H54 (cell line): ENCODE measurements at places on chromosomes 3 and 15.

- no peak for DNase-seq
Measured at GRCh38 chr3:20038699-20039465, 1.4 kb upstream of the KAT2B start.

DNA sequence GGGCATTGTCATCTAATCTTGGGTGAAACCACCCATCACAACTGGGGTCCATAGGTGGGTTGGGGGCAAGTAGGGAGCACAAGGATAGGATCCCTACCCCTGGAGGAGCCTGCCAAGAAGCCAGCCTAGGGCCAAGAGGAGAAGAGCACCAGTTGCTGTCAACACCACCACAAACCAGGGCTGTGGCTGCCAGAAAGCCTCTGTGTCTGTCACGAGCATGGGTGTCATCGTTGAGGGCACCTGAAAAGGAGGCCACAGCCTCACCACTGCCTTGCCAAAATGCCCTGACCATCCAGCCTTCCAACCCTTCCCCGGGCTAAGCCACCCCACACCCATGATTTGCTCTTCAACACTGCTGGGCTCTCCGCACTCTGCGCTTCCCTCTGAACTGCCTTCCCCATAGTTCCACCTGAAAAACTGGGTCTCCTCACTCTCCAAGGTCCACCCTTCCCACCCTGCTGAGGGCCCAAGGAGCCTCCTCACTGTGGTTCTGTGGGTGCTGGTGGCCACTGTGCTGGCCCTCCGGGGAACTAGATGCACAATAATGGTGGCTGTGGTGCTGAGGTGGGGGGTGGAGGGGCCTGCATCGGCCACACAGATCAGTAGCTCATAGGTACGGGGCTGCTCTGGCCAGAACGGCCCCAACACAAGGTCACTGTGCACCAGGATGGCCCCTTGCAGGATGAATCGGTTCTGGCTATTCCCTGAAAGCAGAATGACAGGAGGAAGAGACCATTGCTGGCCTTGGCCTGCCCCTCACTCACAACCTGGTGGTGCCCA, 6.2 kb upstream of the IP6K1 start:
- no peak for DNase-seq

DNA sequence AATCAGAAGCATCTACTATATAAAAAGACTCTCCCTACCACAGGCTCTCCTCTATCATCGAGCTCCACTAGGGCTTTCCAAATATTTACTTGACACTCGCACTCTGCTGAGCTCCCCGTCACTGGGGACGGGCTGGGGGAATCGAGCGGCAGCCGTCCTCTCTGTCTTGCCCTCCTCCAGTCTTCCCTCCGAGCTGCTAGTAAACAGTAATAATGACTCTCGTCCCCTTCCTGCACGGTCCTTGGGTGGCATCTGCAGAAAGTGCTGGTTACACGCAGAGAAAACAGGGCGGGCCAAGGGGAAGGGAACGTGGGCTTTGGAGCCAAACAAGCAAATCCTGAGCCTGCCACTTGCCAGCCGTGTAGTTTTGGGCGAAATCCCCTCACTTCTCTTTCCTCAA, 96.6 kb downstream of the LRIG1 start:
- DNase-seq, result no peak

- DNase-seq, result no peak
Measured at GRCh38 chr3:42014921-42015533, 53.1 kb upstream of the ULK4 start.

DNA sequence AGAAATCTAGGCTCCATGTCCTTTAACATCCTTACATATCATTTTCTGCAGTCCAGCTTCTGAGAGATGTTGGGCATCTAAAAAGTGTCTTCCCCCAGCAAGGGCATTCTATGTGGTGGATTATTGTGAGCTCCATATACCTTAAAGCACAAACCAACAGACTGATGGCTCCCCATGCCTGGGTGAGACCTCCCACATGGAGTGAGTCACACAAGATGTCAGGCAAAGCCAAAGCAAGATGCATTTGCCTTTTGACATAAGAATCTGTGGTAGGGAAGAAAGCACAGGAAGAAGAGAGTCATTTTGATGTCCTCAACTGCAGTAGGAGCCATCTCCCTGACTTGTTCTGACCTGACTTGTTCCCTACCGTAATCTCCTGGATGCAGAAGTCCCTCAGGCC, 238.7 kb upstream of the EIF1B start:
- no peak for DNase-seq

DNA sequence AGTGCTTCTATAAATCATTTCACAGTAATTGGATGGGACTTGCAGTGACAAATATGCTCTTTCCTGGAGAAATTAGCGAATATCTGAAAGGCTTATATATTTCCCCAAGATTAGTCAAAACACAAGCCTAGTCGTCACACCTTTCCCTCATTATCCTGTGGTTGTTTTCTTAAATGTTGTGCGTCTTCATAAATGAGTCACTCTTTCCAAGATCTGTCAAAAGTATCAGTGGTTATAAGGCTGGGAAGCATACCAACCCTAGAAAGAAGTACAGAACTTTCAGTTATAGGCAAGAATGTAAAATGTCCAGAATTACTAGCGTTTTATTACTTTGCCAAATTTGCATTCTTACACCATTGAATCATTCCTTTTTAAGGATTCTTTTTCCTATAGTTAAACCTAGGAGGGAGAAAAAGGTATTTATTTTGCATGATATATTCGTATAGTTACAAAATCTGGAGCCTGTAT, 33.6 kb downstream of the TMEM212 start:
- no peak for DNase-seq

- DNase-seq, result no peak
Measured at GRCh38 chr15:101390060-101390459, 95.0 kb upstream of the SNRPA1 start.

DNA sequence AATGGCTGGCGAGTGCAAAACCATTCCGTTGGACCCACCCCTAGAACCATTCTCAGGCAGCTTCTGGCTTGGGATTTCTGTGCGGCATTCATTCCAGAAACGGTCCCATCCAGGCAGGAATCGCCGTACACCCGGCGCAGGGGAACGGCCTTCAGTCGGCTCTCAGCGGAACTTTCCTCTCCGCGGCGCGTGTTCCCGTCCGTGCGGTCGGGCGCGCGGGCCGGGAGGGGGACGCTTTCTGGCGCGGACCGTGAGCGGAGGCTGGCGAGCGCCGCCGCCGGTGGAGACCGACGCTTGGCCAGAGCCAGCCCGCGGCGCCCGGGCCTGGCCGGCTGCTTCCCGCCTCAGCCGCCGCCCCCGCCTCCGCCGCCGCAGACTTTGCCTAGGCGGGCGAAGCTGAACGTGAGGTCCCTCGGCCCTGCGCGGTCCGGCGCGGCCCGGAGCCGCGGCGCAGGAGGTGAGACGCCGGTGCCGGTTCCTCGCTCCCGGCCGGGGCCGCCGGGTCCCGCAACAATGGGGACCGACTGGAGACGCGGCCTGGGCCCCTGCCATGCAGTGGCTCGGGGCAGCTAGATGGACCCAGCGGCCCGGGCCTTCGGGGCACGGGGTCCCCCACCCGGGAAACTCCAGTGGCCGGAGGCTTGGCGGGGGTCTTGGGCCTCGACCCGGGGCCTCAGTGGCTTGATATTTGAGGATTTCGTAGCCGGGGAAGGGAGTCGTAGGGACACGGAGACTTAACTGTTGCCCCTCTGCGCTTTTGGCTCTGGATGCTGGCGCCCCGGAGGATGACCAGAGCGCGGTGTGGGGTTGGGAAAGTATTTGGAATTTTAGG, at the start of gene RAD54L2:
RAD54L2 (plus strand) TSS at position 261 of the 832 bp plus-strand sequence. CDS start 51,702 bp downstream, outside the sequence.
- peak; percentile 72 for DNase-seq

- DNase-seq, result no peak
Measured at GRCh38 chr15:85443046-85443445, 62.6 kb downstream of the AKAP13 start.

DNA sequence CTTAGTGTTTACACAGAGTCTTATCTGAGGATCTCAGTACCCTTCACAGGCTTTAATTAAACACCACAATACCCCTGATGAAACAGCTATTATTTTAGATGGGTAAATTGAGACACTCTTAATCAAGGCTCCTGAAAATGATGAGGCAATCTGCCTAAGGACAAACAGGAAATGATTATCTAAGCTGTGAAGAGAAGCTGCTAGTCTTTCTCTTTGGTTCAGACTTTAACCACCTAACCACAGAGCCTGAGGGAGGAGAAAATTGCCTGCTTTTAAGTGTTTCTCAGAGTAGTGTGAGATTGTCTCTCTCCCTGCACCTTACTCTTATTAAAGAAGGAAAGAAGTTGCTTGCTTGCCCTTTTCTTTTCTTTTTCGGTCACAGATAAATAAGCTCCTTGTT, 364.3 kb upstream of the ADAMTS9 start:
- no peak for DNase-seq

GRCh38 chr3:46716461-46717441, 918 bp downstream of the PRSS50 start:
- no peak for DNase-seq

DNA sequence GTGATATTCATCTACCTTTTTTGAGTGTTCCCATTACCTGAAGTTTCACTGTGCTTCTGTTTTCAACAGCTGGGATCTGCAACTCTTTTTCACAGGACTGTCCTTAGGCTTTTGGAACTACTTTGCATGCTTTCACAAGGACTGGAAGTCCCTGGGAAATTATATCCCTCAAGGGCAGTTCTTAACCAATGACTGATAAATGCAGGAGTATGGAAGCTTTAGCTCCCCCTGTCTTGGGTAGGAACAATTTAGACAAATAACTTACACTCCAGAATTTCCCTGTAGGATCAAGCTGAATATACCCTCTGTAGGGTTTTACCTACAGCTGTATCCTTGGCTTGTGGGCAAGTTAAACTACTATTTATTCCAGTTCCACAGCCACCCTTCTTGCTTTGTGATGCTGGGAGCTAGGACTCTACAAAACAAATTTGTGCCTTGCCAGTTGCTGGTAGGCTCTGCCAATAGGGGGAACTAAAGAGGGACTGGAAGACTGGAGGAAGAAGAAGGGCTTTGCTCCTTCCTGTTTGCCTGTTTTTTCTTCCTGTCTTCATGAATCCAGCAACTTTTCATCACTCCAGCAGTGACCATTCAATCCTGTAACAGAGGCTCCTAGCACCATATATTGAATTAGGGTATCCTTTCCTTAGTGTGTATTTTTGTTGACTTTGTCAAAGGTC, 6.8 kb upstream of the ZNF280D start:
- no peak for DNase-seq

- no peak for DNase-seq
Measured at GRCh38 chr3:17931131-17931530, 188.7 kb upstream of the TBC1D5 start.

DNA sequence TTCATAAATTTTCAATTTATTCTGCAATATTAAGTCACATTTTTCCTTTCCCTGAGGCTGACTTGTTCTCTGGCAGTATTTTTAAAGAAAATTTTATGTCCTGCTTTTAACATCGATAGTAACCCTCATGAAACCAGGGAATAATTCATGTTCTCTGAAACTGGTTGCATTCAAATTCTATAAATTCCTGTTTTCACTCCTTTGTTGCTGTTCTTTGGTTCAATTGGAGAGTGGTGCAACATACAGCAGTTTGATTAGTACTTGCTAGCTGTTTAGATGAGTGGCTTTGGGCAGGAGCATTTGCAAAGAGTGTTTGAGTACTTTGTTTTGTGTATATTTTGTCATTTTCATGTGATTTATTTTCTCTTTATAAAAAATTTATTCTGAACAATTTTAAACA, 19.2 kb downstream of the ZIC1 start:
- DNase-seq, result no peak

DNA sequence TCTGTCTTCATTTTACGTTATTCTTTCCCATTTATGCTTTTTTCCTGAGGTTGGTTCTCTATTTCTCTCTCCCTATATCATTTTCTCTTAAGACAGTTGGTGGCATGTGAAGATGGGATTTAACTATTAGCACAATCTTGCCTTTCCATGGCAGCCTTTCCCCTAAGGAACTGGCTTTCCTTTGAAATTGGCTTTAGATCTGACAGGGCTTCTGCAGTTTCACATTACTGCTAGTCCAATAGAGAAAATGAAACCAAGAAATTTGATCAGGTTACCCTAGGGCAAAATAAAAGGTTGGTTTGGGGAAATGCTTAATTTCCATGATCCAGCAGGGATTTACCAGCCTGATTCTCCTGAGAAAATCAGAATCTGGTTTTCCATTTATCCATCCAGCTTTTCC, 22.7 kb upstream of the CHL1 start:
- no peak for DNase-seq

- DNase-seq, result no peak
Measured at GRCh38 chr3:191321019-191321767, 8.0 kb upstream of the CCDC50 start.

DNA sequence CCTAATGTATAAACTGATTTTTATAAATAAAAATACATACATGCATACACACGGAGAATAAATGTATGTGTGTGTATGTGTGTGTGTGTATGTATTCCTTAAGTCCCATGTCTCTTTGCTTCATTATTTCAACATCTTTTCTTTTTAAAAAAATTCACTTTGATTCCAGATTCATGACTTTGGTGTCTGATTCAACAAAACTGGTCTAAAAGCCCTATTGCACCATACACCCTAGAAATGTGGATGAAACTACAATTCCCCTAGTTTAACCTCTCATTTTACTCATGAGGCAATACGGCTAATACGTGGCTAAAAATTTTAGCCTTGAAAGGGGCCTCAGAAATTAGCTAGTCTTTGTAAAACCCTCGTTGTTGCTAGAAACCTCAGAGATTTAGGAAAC, 228.1 kb downstream of the ADAMTS9 start:
- no peak for DNase-seq

GRCh38 chr3:40583691-40584090, 58.9 kb downstream of the ZNF621 start:
- DNase-seq, result no peak

DNA sequence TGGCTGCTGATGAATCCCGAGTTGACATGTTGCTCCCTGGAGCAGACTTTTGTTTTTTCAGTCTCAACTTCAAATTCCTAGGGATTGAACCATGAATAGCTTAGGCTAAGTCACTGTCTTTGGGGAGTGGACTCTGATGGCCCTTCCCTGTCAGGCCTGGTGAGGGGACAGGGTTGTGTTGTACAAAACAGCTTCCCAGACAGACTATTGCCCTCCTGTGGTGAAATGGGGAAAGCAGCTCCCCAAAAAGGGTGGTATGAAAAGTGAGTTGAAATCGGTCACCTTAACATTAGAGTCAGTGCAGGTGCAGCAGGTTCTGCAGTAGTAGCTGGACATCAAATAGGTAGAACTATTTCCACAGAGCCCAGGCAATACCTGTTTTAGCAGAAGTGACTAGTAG, 775.6 kb downstream of the ROBO2 start:
- no peak for DNase-seq

DNA sequence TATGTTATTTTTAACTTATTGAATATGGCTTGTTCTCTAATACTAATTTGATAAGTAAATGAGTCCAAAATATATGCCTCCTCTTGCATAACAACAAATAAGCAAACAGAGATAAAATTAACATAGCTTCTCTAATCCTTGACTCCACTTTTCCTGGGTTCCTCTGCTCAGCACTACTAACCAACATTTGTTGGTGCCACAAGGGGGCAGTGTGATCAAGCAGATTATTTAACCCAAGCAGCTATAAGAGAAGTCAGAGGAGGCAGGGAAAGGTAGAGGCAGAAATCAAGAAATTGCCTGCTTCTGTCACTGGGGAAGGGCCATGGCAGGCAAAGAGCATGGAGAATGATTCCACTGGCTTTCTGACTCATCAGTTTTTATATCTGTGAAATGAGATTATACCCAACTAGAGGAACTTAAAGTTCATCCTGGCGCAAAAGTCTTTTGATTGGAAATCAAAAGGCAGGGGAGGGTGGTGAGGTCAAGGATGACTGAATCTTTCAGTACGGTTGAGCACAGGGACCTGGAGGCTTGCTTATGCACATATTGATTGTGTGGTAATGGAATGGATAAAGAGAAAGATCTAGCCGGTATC, 152.2 kb downstream of the IGSF11 start:
- peak; percentile 14 for DNase-seq

- DNase-seq, result peak; percentile 56
Measured at GRCh38 chr3:20040548-20041196, 426 bp downstream of the KAT2B start.
